Activated gamma-delta T cell treated with Interleukin-2 at 50 U/mL for 16 hours (primary cell): ENCODE measurements at places on chromosomes 6 and 20.

DNA sequence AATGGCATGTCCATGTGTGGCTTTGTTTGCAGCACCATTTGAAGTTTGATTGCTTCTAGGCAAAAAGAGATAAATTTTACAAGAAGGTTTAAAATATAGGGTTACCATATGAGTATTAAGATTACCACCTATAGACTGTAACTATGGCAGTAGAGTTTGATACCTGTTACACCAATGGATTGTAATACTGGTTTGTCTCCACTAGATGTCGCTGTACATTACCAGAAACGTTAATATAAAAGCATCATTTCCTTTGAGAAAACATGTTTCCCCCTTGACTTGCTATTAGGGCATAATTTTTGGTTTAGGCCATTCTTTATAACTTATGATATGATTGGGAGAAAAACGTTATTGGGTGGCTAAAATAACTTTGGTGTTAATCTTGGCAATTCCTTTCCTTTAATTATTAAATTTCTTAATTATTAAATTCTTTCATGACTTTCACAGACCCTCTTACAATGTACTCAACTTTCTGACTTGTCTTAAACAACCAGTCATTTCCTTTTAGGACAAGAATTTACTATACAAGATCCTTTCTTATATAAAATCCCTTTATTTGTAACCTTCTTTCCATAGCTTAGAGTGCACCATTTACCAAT, 42.8 kb downstream of the HLA-DPB1 start:
- DNase-seq, result no peak

DNA sequence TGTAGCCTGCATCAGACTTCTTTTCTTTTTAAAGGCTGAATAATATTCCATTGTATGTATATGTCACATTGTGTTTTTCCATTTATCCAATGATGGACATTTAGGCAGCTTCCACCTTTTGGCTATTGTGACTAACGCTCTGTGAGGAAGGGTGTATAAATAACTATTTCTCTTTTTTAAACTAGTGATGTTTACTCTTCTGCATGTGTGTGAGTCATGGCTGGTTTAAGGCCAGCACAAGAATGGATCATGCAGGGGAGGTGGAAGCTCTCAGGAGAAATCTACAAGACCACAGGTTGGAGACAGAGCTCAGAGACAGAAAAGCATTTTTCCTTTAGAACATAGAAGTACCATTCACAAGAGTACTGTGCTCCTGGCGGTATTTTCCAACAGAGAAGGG, 307.2 kb downstream of the SOX4 start:
- DNase-seq, result no peak

DNA sequence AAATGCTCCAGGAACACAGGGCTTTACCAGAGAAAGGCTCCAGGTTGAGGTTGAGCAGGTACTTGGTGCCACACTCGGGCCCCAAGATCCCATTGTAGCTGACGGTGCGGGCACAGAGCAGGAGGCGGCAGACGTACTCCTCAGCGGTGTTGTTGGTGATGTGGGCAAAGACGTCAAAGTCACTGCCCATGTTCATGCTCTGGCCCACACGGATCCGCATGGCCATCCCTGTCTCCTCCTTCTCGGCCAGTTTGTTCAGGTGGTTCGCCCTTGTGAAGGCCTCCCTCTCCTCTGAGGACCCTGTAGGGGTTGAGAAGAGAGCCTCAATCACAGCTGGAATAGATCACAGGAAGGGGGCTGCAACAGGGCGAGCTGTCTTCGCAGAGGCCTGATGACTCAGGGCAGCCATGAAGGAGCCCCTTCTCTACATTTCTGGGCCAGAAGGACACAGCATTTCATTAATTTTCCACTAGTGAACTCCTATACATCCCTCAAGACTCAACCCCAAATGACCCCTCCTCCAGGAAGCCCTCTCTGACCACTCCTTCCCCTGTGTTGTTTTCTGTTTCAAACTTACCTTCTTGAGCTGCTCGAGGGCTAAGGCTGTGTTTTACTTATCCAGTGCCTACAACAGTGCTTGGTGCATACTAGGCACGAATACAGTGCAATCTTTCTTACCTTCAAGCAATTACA, 26.8 kb downstream of the TGM2 start:
- DNase-seq, result no peak

- DNase-seq, result no peak
These were observed 43.3 kb downstream of the FYN start for GRCh38 chr6:111829998-111830397.
